ENCODE measurements at places on chromosomes 3 and 15.

DNA sequence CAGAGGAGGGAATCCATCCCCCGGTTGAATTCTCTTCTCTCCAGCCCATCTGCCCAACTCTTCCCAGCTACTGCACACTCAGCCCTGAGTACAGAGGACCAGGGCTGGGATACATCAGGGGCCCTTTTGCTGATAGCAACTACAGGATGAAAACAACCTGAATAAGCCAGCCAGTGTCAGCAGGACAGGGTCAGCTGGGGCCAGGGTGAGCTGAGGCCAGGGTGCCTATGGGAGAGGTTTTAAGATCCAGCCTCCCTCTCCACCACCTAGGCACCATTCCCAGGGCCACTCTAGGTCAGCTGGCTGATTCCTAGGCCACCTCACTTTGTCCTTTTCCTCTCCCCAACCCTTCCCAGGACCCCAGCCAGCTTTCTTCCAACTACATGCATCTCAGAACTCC, 83.8 kb downstream of the MRPL46 start:
- no peak overlapping the region for H3K4me3 ChIP-seq
- no peaks in the 10 kb centered on the region for H3K36me3 ChIP-seq
- H3K27ac ChIP-seq, result no peak overlapping the region
- H3K4me1 ChIP-seq, result no peaks in the 10 kb centered on the region
- no peak for DNase-seq
- peaks cover 3% of the 10 kb centered on the region for H3K27me3 ChIP-seq

GRCh38 chr3:129892486-129892856, 1.0 kb downstream of the TMCC1 start:
- no peaks in the 10 kb centered on the region for H3K36me3 ChIP-seq
- peak overlapping the region; percentile 76 for H3K27ac ChIP-seq
- DNase-seq, result no peak
- no peaks in the 10 kb centered on the region for H3K27me3 ChIP-seq

DNA sequence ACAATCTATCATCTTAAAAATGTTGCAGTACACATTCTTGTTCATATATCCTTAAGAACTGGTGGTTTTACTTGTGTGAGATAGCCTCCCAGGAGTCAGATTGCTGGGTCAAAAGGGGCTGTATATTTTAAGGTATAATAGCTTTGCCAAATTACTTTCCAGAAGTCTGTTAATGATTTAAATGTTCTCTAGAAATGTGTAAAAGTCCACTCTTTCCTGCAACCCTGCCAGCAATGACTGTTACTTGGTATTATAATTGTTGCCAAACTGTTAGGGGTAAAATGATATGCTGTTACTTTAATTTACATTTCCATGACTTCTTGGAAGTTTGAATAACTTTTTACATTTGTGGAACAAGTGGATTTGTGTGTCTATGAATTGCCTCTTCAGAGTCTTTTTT, 170.8 kb downstream of the SLC9A9 start:
- H3K4me1 ChIP-seq, result no peaks in the 10 kb centered on the region
- no peak for DNase-seq
- no peaks in the 10 kb centered on the region for H3K27me3 ChIP-seq
- no peak overlapping the region for H3K4me3 ChIP-seq

- no peak overlapping the region for H3K27ac ChIP-seq
- peaks cover 26% of the 10 kb centered on the region for H3K27me3 ChIP-seq
- no peak overlapping the region for H3K4me3 ChIP-seq
- H3K4me1 ChIP-seq, result no peaks in the 10 kb centered on the region
Measured at GRCh38 chr15:77822631-77823230, 190.0 kb upstream of the LINGO1 start.

- DNase-seq, result no peak
- no peak overlapping the region for H3K27ac ChIP-seq
- no peak overlapping the region for H3K4me3 ChIP-seq
- no peaks in the 10 kb centered on the region for H3K36me3 ChIP-seq
Measured at GRCh38 chr3:117201901-117202774, 492.6 kb downstream of the TUSC7 start.

- H3K4me1 ChIP-seq, result peaks cover 11% of the 10 kb centered on the region
- peak overlapping the region; percentile 1 for H3K27ac ChIP-seq
- H3K36me3 ChIP-seq, result no peaks in the 10 kb centered on the region
- DNase-seq, result peak; percentile 70
Measured at GRCh38 chr15:62847900-62848489, 194.6 kb upstream of the TPM1 start.

DNA sequence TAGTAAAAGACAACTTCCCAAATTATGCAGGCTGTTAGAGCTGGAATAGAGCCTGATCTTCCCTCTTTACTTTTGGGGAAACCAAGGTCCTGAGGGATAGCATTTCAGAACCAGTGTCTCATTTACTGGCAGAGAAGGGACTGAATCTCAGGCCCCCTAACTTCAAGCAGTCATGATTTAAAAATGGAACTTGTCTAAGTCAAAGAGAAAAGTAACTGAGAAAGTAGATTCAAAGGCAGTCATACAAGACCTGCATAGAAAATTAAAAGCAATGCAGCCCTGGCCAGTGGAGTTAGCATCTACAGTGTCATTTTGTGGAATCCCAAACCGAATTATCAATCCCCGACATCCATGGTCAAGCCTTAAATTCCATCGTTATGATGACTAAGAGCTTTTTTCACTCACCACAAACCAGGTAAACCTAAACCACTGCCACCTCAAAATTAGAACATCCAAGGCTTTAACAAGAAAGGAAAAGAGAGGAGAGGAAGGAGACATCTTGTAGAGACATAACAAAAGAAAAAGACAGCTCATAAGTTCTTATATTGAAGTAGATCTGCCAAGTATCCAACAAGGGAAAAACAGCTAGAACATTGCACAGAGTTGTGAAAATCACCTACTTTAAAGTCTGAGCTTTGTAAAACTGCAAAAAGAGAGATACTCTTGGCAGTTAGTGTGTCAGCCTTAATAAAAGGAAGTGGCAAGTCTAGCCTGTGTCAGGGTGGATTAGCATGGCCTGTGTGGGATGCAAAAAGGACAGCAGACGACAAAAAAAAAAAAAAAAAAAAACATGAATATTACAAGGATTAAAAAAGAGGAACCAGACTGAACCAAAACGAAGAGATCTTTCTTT, 54.1 kb upstream of the CCR2 start:
- H3K27me3 ChIP-seq, result no peaks in the 10 kb centered on the region
- no peaks in the 10 kb centered on the region for H3K4me1 ChIP-seq
- H3K36me3 ChIP-seq, result no peaks in the 10 kb centered on the region
- H3K27ac ChIP-seq, result no peak overlapping the region
- no peak overlapping the region for H3K4me3 ChIP-seq

DNA sequence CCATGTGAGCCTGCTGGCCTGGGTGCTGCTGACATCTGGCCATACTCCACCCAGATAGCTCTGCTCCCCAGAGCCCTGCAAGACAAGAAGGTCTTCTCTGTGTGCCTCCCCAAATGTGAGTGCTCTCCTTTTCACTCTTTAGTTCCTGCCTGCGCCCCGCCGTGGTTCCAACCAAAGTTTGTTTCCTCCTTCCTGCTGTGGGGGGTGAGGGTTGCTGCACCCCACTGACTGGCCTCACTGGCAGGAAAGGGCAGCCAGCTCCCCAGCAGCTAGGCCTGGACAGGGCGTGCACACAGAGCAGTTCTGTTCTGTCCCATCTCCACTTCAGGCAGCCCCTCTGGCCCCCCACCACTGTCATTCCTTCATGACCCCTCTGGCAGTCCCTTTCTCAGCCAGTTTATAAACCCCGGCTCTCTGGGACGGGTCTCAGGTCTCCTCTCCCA, 5.4 kb upstream of the CCDC174 start:
- no peaks in the 10 kb centered on the region for H3K4me1 ChIP-seq
- no peak overlapping the region for H3K4me3 ChIP-seq
- H3K27ac ChIP-seq, result no peak overlapping the region
- H3K36me3 ChIP-seq, result no peaks in the 10 kb centered on the region
- H3K27me3 ChIP-seq, result no peaks in the 10 kb centered on the region
- no peak for DNase-seq

GRCh38 chr3:127170814-127171213, 22.1 kb upstream of the PRR23E start:
- peaks cover 3% of the 10 kb centered on the region for H3K4me1 ChIP-seq
- no peaks in the 10 kb centered on the region for H3K36me3 ChIP-seq
- H3K27me3 ChIP-seq, result peaks cover 5% of the 10 kb centered on the region

DNA sequence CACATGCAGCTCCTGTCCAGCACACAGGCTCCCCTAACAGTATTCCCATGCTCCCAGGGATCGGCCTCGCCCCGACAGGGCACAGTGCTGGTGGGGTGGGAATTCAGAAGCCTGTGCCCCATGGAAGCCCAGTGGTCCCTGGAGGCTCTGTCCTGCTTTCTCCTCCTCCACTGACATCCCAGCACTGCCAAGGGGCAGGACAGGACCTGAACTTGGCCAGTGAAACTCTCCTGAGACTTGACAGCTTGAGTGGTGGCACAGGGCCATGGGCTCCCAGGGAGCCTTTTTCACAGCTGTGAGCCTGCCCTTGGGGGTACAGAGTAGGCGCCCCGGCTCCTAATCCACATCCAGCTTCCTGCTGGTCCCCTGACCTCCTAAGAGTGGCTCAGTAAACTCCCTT, 38.4 kb downstream of the IQSEC1 start:
- H3K36me3 ChIP-seq, result no peaks in the 10 kb centered on the region
- peaks cover 4% of the 10 kb centered on the region for H3K27me3 ChIP-seq
- H3K27ac ChIP-seq, result no peak overlapping the region
- no peaks in the 10 kb centered on the region for H3K4me1 ChIP-seq
- H3K4me3 ChIP-seq, result no peak overlapping the region

GRCh38 chr3:66499881-66500575, 794 bp downstream of the LRIG1 start:
- H3K27me3 ChIP-seq, result no peaks in the 10 kb centered on the region
- no peak for DNase-seq
- H3K36me3 ChIP-seq, result no peaks in the 10 kb centered on the region
- H3K4me3 ChIP-seq, result peak overlapping the region; percentile 92
- H3K27ac ChIP-seq, result no peak overlapping the region

DNA sequence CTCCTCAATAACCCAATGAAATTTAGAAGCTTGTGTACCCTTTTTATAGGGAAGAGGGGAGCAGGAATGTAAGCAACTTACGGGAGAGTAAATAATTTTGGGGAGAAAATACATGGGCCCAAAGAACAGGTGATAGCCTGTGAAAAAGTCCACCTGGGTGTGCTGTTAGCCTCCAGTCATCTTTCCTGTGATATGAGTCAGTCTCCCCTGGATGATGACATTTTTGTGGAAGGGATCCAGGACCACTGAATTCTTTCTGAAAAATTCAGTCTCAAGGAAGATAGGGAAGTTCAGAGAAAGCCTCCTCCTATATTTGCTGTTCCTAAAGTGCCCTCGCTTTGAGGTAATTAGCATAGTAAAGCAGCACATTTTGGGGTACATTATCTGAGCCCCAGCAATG, 149.8 kb downstream of the SQOR start:
- H3K4me1 ChIP-seq, result peaks cover 2% of the 10 kb centered on the region
- no peak overlapping the region for H3K4me3 ChIP-seq
- no peak for DNase-seq
- H3K36me3 ChIP-seq, result no peaks in the 10 kb centered on the region

DNA sequence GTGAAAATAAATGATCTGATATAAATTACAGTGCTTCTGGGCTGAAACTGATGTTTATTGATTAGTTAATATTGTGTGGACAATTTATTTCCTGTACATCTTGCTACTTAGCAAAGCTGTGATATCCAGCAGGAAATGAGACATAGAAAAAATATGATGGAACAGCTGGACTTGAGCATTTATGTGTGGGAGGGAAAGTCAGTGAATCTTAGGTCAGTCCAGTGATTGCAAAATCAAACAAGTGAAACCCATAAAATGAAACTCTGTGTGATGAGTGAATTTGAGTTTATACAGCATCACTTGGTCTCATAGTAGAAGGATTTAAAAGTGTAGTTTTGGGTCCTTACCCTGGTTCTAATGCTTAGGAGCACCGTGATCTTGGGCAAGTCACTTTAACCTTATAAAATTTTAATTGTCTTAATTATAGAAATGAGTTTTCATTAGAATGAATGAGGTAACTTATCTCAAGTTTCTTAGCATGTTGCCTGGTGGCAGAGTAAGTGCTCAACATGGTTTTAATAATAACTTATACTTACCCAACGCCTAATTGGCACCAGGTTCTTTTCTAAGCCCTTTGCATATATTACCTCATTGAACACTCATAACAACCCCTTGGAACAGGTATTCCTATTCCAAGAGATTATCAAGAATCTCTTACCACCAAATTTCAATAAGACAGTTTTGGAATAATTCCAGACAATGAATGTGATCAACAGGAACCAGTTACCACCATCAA, 194.6 kb downstream of the ADAMTSL3 start:
- peaks cover 72% of the 10 kb centered on the region for H3K4me1 ChIP-seq
- DNase-seq, result no peak
- H3K27me3 ChIP-seq, result no peaks in the 10 kb centered on the region
- H3K4me3 ChIP-seq, result no peak overlapping the region

- no peaks in the 10 kb centered on the region for H3K36me3 ChIP-seq
- H3K27me3 ChIP-seq, result no peaks in the 10 kb centered on the region
- no peak overlapping the region for H3K4me3 ChIP-seq
- no peak for DNase-seq
Measured at GRCh38 chr15:34812369-34812768, 17.0 kb upstream of the ACTC1 start.

- H3K4me1 ChIP-seq, result peaks cover 10% of the 10 kb centered on the region
- H3K36me3 ChIP-seq, result no peaks in the 10 kb centered on the region
- no peak overlapping the region for H3K27ac ChIP-seq
- H3K27me3 ChIP-seq, result no peaks in the 10 kb centered on the region
- peak; percentile 22 for DNase-seq
- H3K4me3 ChIP-seq, result no peak overlapping the region
Measured at GRCh38 chr15:79178594-79178993, 88.0 kb upstream of the RASGRF1 start.

- DNase-seq, result no peak
- H3K36me3 ChIP-seq, result peaks cover 43% of the 10 kb centered on the region
Measured at GRCh38 chr3:172040981-172041963, 1.9 kb downstream of the FNDC3B start.

DNA sequence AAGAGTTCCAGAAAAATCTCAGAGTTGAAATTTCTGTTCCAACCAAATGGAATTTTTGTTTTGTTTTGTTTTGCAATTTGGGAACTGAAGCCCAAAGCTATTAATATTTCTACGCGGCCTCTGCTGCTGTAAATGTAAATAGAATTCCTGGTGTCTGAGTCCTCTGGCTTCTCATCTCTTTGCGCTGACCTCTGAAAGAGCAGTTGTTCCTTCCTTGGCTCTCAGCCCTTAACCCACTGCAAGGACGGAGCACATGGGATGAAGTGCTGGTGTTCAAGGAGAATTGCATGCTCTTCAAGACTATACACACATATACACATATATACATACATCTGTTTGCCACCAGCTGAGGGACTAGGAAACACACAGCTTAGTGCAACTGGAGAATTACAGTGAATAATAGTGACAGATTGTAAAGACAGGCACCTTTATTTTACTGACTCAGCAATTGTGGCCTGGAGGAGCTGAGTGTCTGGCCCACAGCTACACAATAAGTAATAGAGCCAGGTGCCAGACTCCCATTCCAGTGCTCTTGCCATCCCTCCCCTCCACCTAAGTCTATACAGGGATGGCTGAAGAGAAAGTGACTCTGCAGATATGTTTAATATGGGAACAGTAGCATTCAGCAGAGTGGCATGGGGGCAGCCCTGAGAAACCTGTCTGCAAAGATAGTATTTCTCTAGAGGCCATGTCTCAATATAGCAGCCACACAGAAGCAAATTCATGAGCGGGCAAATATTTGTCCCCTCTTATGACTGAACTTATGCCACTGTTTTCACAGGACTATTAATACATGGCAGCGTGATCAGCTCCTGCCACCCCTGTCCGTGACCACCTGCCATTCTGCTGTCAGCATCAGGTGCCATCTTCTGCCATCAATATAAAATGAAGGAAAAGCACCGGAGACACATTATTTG, 42.3 kb downstream of the NEK10 start:
- H3K4me1 ChIP-seq, result peaks cover 16% of the 10 kb centered on the region
- no peaks in the 10 kb centered on the region for H3K27me3 ChIP-seq
- DNase-seq, result no peak
